ENCODE measurements at places on chromosomes 3 and 15.

- no peak overlapping the region for H3K4me3 ChIP-seq
- H3K27me3 ChIP-seq: peaks cover 8% of the 10 kb centered on the region
- H3K4me1 ChIP-seq: no peaks in the 10 kb centered on the region
- no peak overlapping the region for H3K27ac ChIP-seq
- no peaks in the 10 kb centered on the region for H3K36me3 ChIP-seq
Observed at GRCh38 chr3:137958636-137959035, 51.3 kb upstream of the CLDN18 start.

DNA sequence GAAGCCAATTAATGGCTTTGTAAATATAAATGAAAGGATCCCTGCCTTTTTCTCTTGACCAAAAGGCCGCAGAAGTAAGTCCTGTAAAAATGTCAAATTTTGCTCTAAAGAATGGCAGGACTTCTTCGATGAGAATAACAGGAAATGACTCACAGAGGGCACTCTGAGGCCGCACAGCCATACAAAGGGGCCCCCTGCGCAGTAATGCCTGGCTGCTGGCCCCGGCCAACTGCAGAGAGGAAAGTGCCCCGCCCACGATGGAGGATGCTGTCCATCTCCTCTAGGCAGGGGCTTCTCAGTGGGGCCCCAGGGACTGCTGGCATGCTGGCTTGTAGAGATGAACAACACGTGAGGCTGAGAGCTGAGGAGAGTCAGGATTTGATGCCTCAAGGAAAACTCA lies 18.1 kb upstream of the SCN10A start:
- H3K27me3 ChIP-seq: no peaks in the 10 kb centered on the region
- no peaks in the 10 kb centered on the region for H3K36me3 ChIP-seq
- peak overlapping the region; percentile 87 for H3K27ac ChIP-seq
- H3K4me3 ChIP-seq: no peak overlapping the region

DNA sequence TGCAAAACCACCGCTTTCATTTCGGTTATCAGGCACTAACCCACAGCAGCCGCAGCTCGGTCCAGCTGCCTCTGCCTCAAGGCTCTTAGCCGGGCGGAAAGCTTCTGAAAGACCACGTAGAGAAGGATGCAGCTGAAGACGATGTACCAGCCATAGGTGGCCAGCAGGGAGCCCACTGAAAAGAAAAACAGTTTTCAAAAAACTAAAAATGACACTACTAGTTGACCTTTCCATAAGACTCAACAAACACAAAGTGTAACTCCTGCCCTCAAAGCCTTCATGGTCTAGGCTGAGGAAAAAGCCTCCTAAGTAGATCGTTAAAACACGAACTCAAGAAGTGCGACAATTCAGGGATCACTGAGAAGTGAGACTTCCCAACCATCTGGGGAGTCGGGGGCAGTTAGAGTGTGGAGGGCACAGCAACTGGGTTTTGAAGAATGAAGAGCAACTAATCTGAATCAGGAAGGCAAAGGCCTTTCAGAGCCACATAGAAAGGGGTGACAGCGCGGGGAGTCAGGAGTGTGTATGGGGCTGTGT lies 716 bp downstream of the SELENOS start:
- peaks cover 30% of the 10 kb centered on the region for H3K36me3 ChIP-seq
- peak; percentile 15 for DNase-seq
- peaks cover 24% of the 10 kb centered on the region for H3K4me1 ChIP-seq
- peak overlapping the region; percentile 88 for H3K27ac ChIP-seq

GRCh38 chr3:29605845-29606244 lies 325.0 kb downstream of the RBMS3 start:
- no peak for DNase-seq
- H3K27ac ChIP-seq: no peak overlapping the region
- no peaks in the 10 kb centered on the region for H3K36me3 ChIP-seq
- H3K4me1 ChIP-seq: no peaks in the 10 kb centered on the region
